HEK293T (cell line): ENCODE measurements at places on chromosomes 5 and 9.

GRCh38 chr5:127758766-127759283 is 55.6 kb downstream of the CCDC192 start:
- no peak for DNase-seq

GRCh38 chr9:136618580-136619547 is 43.9 kb upstream of the EGFL7 start:
- no peak for DNase-seq

- DNase-seq = no peak
These were observed 111.5 kb downstream of the KDM4C start for GRCh38 chr9:6869081-6869948.

DNA sequence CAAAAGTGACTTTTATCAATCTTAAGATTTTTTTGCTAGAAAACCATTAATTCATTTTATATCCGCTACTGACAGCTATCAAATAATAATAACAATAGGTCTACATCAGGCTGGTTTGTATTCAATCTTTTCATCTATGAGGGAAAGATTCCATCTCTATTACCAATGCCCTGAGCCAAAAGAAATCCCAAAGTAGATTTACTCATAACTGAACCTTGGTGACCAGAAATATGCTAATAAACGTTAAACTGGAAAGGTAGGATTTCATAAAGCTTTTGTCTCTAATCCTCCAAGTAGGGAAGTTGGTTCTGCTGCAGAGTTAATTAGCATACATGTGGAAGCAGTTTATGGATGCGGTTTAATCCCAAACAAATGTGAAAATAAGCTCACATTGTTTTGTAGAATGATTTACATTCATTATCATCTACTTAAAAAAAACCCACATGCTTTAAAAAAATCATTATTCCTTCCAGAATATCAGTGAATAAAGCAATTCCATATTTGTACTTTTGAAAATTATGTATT is 715.5 kb downstream of the CETN3 start:
- DNase-seq = no peak

DNA sequence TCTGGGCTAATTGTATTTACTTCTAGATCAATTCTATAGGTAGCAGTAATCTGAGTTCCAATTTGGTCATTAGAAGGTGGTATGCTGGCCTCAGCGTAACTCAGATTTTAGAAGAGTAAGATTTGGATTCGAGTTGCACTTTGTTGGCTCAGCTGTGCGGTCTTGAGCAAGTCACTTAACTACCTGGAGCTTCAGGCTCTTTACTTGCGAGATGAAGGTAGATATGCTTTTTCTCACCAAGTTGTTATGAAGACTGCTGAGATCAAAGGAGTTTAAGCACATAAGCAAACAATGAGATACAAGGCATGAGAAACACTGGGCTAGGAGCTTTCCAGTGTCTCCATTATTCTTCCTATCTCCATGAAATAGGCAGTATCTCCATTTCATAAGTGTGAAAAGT is 133.8 kb upstream of the RANBP3L start:
- DNase-seq = no peak
